ENCODE measurements at places on chromosomes 2 and 18.

- DNase-seq: no peak
Observed at GRCh38 chr2:173230181-173230580, 124.5 kb upstream of the CDCA7 start.

GRCh38 chr2:651951-652373, 25.2 kb downstream of the TMEM18 start:
- DNase-seq: no peak

DNA sequence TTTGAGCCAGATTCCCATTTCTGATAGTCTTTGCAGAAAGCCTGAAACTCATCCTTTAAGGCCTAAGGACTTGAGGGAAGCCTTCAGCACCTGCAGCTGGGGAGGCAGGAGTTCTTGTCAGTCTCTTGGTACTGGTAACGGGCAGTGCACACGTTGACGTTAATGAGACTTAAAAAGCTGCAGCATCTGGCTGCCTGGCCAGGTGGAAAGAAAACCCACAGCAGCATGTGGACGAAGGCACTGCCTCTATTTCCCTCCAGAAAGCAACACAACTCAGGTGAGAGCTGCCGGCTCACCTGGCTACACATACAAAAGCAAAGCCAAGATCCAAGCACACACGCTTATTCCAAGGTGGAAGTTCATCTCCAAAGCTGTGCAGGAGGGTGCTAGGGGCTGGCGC, 178.8 kb downstream of the ANAPC1 start:
- DNase-seq: no peak

GRCh38 chr18:45871431-45872084, 46.1 kb downstream of the SIGLEC15 start:
- no peak for DNase-seq

GRCh38 chr2:27897717-27898116, 7.2 kb downstream of the BABAM2 start:
- no peak for DNase-seq

- DNase-seq: no peak
Observed at GRCh38 chr2:183172220-183172887, 48.1 kb downstream of the NUP35 start.

DNA sequence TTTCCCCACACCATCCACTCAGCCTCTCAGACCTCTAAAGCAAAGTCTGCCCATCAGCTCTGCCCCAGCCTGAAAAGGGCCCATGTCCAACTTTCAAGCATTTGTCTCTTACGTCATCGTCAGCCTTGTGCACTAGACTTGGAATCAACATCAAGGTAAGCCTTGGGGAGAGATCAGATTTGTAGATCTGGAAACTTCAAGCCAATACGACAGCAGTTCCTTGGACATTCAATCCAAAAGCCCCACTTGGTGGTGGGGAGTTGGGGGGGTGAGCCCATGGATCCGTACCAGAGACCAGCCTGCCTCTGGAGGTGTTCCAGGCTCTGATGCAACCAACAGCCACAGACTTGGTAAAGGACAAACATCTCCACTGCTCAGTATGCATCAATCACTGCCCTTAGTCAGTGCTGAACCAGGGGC, 206.8 kb upstream of the MEIS1 start:
- DNase-seq: no peak

DNA sequence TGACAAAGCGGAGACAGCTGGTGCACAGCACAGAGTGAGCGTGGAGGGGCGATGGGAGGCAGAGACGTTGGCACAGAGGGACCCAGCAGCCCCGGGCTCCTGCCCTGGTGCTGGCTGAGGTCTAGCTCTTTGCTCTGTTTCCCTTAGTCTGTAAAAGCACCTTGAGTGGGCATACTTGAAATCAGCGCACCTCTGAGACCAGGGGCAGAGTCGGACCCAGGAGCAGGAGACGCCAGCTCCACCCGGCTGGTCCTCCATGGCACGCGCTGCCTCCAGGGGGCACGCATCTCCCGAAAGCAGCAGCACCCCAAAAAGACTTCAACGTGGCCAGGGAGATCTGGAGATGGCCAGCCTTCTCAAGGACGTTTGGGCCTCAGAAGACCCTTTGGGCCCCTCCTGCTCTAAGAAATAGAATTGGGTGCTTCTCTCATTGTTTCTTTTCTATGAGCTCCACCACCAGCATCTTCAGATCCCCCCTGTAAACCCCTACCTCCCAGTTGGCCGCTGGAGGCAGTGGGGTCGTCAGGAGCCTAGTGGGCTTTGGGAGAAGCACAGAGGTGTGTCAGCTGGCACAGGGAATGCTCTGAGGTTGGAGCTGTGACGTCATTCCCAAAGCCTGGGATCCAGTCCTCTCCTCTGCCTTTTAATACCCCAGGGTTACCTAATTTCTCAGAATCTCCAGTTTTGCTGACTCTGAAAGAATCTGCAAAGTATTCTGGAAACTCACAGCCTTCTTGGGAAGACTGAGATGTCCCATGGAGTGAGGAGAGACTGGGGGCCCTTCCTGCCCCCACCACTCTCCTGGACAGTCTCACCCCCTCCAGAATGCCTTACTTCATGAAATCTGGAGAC, 58.9 kb downstream of the CIB4 start:
- DNase-seq: no peak

GRCh38 chr2:41618754-41619153, 429.1 kb upstream of the PKDCC start:
- DNase-seq: no peak

GRCh38 chr18:4203568-4204437, 251.3 kb downstream of the DLGAP1 start:
- DNase-seq: no peak

GRCh38 chr2:27991146-27991545, 100.6 kb downstream of the BABAM2 start:
- no peak for DNase-seq

- no peak for DNase-seq
Observed at GRCh38 chr2:71721669-71722068, 268.3 kb downstream of the DYSF start.

DNA sequence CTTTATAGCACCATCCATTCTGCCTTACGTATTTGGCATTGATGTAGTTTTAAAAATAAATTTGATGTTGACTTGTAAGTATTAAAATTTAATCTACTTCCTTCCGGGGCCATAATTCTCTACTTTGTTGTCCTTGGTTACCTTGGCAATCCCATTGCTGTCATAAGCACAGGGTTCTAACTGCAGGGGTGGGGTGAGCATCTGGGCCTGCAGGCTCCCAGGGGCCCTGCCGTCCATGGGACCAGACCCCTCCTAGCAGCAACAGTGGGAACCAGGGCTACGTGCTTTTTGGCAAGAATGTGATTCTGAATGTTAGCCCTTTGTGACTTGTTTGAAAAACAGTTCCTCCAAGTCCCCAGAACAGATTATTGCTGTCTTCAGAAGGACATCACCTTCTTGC, 4.9 kb downstream of the ASAP2 start:
- no peak for DNase-seq

DNA sequence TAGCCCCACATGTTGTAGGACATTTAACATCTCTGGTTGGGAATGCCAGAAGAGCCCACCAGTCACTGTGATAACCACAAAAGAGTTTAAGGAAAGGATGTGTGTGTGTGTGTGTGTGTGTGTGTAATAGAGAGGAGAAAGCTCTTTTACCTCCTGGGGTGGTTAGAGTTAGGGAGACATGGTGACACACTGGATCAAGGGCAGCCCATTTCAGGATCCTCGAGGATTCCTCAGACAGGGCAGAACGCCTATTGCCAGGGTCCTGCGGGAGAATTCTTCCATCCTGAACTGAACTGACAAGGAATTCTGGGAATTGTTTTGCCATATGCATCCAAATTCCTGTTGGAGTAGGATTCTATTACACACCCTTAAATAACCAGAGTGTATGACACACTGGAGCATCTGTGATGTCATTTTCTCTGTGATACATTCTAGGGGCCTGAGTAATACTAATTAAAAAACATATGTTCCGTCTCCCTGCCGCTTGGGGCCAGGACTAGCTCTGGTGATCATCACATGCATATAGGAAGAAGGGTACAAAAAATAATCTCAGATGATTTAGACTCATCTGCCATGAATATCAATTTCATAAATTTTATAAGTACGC, 156.4 kb upstream of the MMADHC start:
- no peak for DNase-seq

DNA sequence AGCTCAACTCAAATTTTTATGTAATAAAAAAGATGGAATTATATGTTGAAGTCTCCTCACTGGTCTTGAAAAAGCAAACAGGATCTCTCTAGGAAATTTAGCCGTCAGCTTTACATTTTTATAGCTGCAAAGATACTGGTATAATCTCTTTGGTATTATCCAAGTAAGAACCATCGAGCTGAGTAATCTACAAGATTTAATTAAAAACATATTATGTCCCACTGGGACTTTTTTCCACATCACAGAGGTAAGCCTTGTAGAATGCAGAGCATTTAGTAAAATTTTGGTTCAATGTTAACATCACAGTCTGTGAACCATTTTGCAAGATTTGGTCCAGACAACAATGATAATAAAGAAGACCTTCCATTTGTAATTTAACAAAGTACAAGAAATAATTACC, 162.6 kb upstream of the SLC39A10 start:
- DNase-seq: no peak

DNA sequence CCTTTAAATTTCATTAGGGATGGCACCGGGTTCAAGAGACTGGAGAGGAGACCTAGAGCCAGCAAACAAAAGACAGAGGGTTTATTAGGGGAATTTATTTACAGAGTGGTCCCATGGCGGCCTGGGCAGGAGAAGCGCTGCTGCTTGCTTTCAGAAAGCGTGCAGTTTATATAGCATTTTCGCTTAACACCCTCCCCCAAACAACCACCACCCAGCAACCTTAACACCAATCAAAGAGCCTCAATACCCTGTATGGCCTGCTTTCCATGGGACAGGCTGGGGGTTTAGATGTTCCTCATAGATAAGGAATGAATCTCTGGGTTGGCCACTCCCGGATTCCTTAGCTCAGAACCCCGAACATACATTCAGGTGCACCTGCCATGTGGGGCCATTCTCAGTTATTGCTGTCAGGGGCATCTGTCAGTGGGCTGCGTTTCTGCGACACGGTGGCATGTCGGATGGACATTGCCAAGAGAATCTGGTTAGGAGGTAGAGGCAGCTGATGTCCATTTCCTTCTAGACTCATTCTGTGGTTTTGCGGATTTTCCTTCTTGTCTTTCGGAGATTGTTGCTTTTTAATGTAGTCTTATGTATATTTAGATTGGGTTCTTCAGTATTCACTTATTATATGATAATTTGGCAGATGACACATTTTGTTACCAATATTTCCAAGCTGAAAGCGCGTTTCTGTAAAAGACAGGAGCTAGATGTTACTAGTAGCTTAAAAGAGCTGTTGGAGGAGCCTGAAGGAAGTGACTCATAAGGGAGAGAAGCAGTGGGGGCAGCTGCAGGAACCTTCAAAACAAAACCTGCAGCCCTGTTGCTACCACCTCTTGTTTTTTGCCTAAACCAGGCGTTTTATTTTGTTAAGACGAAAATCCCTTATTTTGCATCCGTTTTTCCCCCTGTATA, 7.2 kb downstream of the AGAP1 start:
- peak; percentile 12 for DNase-seq

GRCh38 chr2:43853141-43854081, 14.6 kb downstream of the ABCG8 start:
- no peak for DNase-seq

- DNase-seq: no peak
Observed at GRCh38 chr18:41119031-41119430, 836.0 kb upstream of the PIK3C3 start.

GRCh38 chr18:69636529-69637301, 236.0 kb downstream of the DOK6 start:
- DNase-seq: peak; percentile 4

DNA sequence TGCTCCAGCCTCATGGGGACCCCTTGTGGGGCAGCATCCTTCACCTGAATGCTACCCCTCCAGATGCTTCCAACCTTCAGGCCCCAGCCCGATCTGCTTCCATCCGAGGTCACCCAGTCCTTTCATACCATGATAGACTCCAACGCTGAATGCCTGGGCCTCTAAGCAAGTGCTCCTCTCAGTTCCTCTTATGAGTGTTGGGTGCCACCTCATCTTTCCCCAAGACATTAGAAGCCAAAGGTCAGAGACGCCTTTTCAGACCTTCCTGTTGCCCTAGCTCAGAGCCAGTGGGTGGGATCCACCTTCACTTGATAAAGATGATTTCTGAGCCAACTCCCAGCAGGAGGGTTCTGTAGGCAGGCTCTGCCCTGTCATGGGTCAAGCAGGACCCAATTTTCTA, 174.5 kb upstream of the MGAT5 start:
- no peak for DNase-seq

DNA sequence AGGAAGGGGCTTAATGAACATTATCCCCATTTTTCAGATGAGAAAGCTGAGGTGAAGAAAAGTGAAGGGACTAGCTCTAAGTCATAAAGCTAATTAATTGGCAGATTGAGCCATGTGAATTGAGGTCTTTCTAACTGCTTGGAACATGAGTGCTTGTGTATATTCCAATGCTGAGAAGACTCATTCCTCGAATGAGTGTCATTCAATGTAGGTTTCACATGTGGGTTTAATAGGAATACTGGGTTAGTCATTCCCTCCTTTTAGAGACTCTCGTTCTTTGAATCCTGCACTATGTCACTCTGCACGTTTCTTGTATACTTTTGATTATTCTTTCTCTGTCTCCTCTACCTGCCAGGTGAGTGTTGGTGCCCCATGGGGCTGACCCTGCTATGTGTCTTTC, 218.2 kb downstream of the HRH4 start:
- no peak for DNase-seq

GRCh38 chr2:191758518-191759507, 80.9 kb downstream of the NABP1 start:
- peak; percentile 51 for DNase-seq

- DNase-seq: no peak
Observed at GRCh38 chr2:142756430-142756829, 121.0 kb upstream of the KYNU start.

DNA sequence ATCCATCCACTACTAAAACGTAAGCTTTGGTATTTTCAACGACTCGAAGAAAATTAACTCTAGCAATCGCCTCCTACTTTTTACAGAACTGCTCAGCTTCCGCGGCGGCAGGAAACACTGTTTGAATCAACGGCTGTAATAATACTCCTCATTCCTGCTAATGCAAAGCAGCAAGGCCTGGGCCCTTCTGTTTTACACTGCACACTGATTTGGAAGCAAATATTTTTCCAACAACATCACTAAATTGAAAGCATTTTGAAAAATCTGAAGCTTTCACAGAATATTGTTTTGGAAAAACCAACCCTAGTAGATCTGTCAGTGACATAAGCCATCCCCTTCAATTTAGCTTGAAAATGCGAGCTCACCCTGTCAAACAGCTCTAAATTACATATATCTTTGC, 261.2 kb downstream of the TXNL1 start:
- no peak for DNase-seq

DNA sequence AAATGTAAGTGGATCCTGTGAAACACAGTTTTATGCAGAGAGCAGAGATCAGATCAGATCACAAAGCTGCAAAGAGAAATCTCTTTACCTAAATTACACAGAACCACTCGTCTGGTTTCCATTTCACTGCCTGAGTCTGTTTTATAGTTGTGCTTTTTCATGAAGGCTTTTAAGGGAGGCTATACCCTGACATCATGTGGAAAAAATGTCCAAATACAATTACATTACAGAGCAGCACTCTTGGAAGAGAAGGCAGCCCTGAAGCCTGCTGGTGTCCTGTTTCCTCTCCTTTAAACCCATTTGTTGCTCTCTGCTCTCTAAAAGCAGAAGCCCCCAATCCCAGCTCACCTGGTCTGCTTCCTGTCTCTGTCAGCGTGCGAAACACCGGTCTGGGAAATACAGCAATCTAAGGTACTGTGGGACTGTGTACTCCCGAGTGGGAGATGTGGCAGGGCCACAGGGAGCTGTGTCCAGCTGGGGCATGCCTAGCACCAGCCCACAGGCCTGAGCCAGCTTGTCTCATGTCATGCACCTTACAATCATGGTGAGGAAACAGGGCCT, 24.8 kb upstream of the ZFP36L2 start:
- no peak for DNase-seq

GRCh38 chr2:165953306-165953654, 296 bp downstream of the TTC21B start:
- DNase-seq: no peak

All from stimulated activated CD4-positive, alpha-beta T cell treated with anti-CD3 and anti-CD28 coated beads, Interleukin-1b, Interleukin-23, amount 100 ng/mL, for 48 hours (primary cell).